ENCODE measurements at places on chromosomes 11 and 22.

DNA sequence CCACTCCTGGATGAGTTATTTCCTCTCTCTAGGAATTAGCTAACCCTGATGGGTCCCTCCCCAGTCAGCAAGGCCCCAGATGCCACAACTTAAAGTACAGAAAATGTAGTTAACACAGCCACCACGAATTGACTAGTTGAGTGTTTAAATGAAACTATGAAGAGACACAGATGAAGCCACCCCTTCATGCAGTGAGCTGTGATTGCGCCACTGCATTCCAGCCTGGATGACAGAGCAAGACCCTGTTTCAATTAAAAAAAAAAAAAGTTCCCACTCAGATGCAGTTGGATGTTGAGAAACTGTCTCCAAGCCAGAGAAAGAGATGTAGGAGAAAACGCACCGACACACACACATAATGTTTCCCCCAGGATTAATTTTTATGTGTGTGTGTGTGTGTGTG, 53.3 kb downstream of the SCN3B start:
- DNase-seq: no peak

GRCh38 chr11:43969543-43969942, 27.1 kb downstream of the C11orf96 start:
- DNase-seq: peak; percentile 16

DNA sequence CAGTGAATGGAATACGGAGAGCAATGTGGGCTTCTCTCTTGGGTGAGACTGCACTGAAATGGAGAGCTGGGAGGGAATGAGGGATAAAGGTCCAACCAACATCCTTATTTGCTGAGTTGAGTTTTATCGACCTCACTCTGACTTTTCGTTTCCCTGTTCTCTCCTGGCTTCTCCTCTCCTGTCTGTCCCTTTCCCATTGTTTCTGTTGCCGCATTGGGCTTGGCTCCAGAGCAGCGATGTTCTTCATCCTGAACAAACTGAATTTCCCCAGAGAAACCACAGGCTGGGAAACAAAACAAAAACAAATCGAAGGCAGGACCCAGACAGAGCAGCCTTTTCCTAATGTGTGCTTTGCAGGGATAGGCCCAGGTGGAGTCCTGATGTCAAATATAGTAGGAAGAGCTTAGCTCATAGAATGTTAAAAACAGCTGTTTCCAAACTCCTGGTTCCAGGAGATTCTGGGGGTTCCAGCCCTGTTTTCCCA, 30.0 kb downstream of the MOV10L1 start:
- DNase-seq: peak; percentile 49

DNA sequence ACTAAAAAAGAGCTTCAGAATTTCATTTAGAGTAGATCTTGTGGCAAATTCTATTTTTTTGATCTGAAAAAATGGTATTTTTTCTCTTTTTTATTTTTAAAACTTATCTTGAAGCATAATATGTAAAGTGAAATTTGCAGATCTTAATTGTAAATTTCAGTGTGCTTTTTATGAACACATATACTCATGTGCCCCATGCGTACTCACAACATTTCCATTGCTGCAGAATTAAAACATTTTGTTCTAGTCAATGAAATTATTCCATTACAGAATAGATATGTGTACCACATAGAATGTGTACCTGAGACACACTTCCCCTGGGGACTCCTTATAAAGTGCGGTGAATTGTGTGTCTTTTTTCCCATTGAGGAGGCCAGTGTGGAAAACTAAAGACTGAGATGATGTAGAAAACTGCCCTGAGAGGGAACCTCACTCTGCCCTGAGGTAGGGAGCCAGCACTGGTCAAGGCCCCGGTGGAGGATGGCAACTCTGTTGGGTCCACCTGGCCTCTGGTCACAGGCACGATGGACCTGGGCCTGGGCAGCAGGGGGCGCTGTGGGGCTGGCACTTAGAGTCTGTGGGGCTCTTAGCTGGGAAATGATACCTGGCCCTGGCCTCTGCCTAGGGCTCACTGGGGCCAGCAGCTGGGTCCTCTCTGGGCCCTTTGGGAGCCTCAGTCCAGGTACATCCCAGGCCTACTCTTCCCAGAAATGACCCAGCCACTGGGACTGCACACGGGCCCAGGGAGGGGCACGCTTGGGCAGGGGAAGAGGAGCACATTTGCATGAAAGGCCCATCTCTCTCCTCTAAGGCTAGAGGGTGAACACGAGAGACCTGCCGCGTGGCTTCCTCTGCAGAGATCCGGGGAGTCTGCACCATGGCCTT, 77.9 kb upstream of the TOP3B start:
- peak; percentile 6 for DNase-seq

DNA sequence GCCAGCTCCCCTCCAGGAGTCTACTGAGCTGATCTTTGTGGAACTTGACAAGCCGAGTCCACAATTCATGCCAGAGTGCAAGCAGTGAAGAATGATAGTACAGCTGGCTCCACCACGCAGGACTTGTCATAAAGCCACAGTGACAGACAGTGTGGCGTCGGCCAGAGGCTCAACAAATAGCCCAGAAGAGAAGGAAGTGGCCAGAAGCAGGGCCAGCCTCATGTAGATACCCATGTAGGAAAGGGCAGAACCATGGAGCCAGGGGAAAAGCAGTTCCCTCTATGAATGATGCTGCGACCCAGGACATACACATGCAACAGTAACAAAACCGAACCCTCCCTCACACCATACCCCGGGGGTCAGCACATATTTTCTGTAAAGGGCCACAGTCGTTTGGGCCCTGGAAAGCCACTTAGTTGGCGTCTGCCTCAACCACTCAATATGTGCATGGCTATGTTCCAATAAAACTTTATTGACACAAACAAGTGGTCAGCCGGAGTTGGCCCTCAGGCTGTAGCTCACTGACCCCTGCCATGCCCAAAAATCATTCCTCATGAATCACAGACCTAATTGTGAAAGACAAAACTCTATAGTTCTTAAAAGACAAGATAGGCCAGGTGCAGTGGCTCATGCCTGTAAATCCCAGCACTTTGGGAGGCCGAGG, 161.4 kb downstream of the BRD1 start:
- no peak for DNase-seq

GRCh38 chr22:35842954-35843353, 125.3 kb downstream of the APOL5 start:
- DNase-seq: peak; percentile 43

- no peak for DNase-seq
Measured at GRCh38 chr11:68780829-68781228, 29.5 kb upstream of the TESMIN start.

DNA sequence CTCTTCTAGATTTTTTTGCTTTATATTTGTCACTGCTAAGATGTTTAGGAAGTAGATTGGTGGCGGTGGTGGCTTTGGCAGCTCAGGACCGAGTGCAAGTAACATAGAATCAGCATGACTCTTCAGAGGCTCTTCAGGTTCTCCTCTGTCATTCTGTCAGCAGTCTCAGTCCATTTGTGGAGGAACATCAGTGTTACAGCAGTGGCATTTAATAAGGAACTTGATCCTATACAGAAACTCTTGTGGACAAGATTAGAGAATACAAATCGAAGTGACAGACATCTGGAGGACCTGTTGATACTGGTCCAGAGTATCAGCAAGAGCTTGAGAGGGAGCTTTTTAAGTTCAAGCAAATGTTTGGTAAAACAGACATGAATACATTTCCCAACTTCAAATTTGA, 82.2 kb upstream of the GNAZ start:
- DNase-seq: no peak

- DNase-seq: no peak
Measured at GRCh38 chr11:72789493-72790131, 4.2 kb downstream of the STARD10 start.

GRCh38 chr11:27694992-27695391, 5.3 kb downstream of the BDNF start:
- peak; percentile 62 for DNase-seq

GRCh38 chr22:20436768-20437612, 635 bp downstream of the SCARF2 start:
- peak; percentile 50 for DNase-seq

DNA sequence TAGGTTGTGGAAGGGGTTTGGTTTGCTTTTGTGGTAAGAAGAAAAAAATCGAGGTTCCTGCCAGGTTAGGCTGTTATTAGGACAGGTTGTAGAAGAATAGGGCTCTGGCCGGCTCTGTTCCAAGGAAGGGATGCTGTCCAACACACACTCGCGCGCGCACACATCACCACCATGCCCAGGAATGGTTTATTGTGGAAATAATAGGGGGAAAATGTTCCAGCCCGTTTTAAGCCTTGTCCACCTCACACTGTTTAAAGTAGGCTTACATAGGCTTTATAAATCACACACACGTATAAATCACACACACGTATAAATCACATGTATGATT, 1.2 kb upstream of the ARHGAP20 start:
- DNase-seq: no peak

- DNase-seq: no peak
Measured at GRCh38 chr11:65388731-65389130, 2.3 kb downstream of the FRMD8 start.

GRCh38 chr11:75155570-75156422, 4.9 kb downstream of the SLCO2B1 start:
- DNase-seq: no peak

GRCh38 chr11:11427140-11427539, 74.1 kb upstream of the CSNK2A3 start:
- DNase-seq: no peak

DNA sequence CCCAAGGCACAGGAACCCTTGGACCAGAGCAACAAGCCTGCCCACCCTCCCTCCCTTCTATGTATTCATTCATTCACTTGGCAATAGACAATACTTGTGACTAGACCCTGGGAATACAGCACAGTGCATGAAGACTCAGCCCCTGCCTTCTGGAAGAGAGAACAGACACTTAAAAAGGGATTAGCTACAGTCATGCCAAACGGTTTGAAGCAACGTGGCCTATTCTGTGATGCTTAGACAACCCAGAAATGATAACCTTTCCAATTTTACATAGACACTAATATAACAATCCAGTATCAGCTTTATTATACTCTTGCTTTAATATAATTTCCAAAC, 52.6 kb downstream of the KREMEN1 start:
- no peak for DNase-seq

DNA sequence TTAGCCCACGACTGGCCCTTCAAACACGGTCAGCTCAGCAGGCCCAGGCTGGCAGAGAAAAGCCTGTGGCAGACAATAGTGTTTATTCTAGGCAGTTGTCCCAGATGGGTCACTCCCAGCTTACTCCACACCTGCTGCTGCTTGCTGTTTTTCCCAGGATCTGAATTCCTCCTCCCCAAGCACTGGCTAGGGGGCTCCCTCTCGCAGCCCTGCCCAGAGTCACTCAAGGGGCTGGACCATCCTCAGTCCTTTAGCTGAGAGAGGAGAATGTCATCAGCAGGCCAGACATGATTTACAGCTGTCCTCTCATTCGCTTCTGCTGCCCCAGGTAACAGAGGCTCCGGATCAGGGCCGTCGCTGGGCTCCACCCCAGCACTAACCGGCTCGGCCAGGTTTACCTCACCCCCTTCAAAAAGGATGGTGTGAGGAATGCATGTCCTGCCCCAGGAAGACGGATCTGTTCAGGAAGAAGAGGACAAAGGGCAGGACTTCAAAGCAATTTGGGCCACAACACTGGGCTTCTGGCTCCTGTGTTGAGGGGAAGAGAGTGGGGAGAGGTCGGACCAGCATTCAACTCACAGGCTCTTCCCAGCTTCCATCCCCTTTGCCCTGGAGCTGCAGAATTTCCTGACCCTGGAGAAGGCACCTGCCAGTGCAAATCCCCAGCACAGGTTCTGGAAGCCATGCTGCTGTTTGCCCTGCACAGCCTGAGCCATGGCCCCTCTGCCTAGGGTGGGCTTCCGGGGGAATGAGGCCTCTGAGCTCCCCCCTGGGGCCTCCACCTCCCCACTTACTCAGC, 59.7 kb upstream of the BARX2 start:
- DNase-seq: no peak

- no peak for DNase-seq
Measured at GRCh38 chr22:33470456-33470855, 412.3 kb upstream of the SYN3 start.

DNA sequence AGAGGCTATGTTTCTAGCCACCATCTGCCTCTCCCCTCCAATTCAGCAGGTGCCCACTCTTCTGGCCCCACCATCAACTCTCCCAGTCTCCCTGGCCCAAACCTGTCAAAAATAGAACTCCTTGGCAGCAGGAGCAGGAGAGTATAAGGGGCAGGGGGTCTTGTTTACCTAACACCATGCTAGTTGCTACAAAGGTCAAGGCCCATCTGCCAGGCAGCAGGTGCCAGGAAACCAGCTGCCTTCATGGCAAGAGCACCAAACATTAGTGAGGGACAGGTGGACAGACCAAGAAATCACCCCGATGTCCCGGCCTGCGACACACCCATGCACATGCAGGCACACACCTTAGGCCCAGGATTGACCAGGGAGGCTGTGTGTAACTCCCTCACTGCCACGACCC, 387.9 kb downstream of the BUD13 start:
- no peak for DNase-seq

DNA sequence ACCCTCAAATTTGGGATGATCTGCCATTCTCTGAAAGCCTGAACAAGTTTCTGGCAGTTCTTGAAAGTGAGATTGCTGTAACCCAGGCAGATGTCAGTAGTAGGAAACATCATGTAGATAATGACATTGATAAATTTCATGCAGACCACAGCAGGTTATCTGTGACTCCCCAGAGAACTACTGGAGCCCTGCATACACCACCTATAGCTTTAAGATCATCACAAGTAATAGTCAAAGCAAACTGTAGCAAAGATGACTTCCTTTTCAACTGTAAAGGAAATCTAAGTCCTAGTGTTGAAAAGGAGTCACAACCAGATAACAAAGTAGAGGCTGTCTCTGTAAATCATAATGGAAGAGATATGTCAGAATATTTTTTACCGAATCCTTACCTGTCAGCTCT, 31.0 kb downstream of the DDIAS start:
- no peak for DNase-seq

DNA sequence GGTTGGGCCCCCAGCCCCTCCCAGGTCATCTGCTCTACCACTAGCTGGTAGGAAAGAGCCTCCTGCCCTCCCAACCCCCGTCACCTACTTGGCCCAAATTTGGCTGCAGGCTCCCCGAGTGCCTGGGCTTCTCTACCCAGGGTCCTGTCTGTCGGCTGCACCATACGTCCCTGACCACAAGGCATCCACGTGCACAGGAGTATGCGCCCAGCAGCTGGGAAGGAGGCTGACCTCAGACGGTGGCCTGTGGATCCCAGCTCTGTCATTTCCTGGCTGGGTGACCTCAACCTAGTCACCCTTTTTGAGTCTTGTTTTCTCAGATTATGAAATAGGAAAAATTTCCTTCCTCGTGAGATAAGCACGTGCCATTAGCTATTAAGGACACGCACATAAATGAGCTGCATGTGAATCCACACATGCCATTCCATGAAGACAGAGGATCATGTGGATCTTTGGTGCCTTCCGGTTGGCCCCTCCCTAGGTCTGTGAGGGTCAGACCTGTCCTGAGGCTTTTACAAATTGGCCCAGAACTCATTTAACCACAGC, 13.7 kb downstream of the CYB561A3 start:
- peak; percentile 23 for DNase-seq

DNA sequence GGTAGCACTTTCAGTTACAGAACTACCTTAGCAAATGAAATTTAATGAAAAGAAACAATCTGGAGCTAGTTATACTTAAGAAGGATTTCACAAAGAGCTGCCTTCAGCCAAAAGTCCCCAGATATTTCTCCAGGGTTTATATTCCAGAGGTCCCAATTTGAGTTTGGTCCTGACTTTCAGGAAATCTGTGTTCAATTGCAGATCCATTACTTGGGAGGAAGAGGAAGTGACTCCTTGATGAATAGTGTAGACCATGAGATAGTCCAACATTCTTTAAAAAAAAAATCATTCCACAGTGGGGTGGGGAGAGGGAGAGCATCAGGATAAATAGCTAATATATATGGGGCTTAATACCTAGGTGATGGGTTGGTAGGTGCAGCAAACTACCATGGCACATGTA, 117.6 kb upstream of the ARHGAP20 start:
- DNase-seq: no peak
